ENCODE measurements at places on chromosomes 12 and 14.

GRCh38 chr14:99519931-99520421 lies 38.8 kb downstream of the CCNK start:
- DNase-seq = no peak

GRCh38 chr14:91298576-91298975 lies 54.1 kb upstream of the GPR68 start:
- DNase-seq = no peak

- no peak for DNase-seq
Measured at GRCh38 chr12:110582276-110583136, 612 bp downstream of the PPTC7 start.

GRCh38 chr14:75292101-75292563 lies 13.5 kb downstream of the FOS start:
- no peak for DNase-seq

DNA sequence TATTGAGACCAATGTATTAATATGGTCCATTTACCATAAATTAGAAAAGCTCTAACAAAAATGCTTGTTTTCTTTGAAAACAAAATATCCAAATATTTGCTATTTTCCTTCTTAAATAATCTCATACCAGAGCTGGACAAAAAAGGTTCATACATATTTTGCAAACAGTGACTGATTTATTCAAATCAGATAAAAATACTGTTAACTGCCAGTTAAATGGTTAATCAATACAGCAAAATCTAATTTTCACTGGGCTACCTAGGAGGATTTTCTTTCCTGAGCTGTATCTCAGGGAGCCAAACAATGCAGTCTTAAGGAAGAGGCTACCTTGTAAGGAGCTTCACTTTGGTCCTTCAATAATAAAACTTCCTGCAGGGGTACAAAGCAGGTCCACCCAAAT lies 2.0 kb downstream of the FERMT2 start:
- no peak for DNase-seq

DNA sequence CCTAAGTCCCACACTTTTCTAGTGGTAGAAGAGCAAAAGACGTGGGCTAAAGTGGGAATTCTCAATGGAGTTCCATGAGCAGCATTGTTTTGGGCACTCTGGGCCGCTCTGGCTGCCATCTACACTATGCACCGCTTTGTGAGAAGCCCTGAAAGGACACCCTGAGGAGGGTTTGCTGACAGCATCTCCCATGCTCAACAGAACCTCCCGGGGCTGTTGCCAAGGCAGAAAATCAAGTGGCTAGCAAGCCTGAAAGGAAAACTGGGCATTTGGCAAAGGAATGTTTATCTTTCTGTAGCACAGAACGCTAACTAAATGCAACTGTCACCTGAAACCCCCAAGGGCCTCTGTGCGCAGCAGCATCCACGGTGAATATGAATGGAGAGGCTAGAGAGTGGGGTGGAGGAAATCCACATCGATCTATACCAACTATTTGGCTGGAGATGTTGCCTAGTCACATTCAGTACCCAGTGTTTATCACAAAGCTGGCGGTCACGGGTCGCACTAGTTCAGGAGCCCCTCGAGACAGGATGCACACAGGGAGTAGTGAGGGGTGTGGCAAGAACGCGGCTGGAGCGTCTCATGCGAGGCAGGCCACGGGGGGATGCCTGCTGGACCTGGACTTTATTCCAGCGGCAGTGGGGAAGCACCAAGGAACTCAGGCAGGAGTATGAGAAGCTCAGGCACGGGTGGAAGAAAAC lies 14.2 kb downstream of the APPL2 start:
- no peak for DNase-seq

Measured in AG04449 (cell line).